ENCODE measurements at places on chromosomes 3 and 15. TPM values are rescaled to one million over a fixed set of nuclear protein-coding genes. Genes with fewer than 3 reads are reported as not detected.

DNA sequence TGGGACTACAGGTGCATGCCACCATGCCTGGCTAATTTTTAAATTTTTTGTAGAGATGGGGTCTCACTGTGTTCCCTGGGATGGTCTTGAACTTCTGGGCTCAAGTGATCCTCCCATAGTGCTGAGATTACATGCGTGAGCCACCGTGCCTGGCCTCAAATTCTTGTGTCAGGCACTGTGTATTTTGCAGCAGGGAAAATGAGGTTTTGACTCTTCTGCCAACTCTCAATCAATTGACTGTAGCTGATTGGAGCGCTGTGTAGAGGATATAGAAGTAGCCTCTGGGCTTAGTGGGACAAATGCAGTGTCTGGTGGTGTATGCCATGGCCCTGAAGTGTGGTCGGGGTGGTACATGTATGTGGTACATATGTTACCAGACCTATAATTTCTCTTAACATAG is 152.3 kb downstream of the FNDC3B start:
- no peak overlapping the region for H3K4me3 ChIP-seq
- DNase-seq, result no peak
- no peaks in the 10 kb centered on the region for H3K36me3 ChIP-seq
- H3K27me3 ChIP-seq, result no peaks in the 10 kb centered on the region
- no peak overlapping the region for H3K27ac ChIP-seq

GRCh38 chr15:63514531-63514943 is 10.1 kb downstream of the USP3 start:
- H3K4me3 ChIP-seq, result no peak overlapping the region
- H3K4me1 ChIP-seq, result peaks cover 66% of the 10 kb centered on the region
- no peak overlapping the region for H3K27ac ChIP-seq
- DNase-seq, result no peak
- H3K27me3 ChIP-seq, result no peaks in the 10 kb centered on the region
- H3K36me3 ChIP-seq, result peaks cover 4% of the 10 kb centered on the region

NPAP1 gene
- total RNA-seq, result not detected

SETD2 gene
- total RNA-seq, result 37.4 TPM

MYO5C gene
- 1.4 TPM for total RNA-seq

Data from activated CD4-positive, alpha-beta memory T cell treated with anti-CD3 and anti-CD28 coated beads, Interleukin-2, amount 10 ng/mL, durations not matched to agents 7 days and 5 days (primary cell).